D721Med (cell line): ENCODE measurements at places on chromosomes 16 and 17.

DNA sequence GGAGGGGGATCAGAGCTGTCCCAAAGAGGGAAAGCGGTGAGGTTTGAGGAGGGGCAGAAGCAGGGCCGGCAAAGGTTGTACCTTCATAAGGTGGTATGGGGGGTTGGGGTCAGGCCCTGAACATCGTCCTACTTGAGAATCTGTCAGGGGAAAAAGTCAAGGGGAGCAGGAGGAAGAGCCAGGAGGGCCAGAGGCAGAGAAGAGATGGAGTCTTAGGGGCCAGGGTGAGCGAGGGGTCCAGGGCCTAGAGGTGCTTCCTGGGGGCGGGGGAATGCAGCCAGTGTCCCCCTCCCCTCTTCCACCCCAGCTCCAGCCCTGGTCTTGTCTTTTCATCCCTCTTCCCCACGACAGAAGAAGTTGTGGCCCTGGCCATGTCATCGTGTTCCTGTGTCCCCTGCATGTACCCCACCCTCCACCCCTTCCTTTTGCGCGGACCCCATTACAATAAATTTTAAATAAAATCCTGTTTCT lies 1.3 kb upstream of the PRRT2 start:
- no peak for DNase-seq

- no peak for DNase-seq
Measured at GRCh38 chr16:10594312-10594950, 14.0 kb upstream of the EMP2 start.

GRCh38 chr17:83108709-83109108 lies 29.3 kb downstream of the METRNL start:
- DNase-seq = no peak

DNA sequence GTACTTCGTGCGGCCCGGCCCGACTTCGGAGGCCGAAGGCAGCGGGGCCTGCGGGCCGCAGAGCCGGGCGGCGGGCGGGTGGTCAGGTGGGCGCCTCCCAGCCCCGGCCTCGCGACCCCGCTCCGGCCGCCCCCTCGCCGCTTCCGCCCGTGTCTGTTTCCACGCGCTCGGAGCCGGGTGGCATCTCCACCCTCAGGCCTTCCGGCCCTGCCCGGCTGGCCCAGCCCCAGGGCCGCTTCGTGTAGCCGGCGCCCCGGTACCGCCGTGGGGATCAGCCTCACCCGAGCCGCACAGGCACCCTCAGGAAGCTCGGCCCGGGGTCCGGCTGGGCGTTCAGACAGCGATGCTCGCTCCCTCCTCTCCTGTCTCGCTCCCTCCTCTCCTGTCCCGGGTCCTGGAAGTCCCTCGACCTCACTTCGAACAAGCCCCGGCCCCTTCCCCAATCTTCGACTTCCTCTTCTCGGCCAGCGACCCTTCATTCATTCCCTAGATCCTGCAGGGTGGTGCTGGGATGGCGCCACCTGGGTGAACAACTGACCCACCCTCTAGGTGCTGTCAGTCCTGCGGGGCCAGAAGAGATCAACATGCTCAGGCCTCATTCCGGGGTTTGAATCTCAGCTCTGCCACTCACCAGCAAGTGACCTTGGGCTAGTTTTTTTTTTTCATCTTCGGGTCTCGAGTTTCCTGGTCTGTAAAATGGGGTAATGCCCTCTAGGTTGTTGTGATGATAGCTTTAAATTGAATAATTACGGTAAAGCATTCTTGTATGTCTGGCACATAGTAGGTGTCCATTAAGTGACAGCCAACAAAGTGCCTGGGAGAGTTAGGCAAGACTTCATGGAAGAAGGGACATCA lies 610 bp downstream of the VPS4A start:
- no peak for DNase-seq

DNA sequence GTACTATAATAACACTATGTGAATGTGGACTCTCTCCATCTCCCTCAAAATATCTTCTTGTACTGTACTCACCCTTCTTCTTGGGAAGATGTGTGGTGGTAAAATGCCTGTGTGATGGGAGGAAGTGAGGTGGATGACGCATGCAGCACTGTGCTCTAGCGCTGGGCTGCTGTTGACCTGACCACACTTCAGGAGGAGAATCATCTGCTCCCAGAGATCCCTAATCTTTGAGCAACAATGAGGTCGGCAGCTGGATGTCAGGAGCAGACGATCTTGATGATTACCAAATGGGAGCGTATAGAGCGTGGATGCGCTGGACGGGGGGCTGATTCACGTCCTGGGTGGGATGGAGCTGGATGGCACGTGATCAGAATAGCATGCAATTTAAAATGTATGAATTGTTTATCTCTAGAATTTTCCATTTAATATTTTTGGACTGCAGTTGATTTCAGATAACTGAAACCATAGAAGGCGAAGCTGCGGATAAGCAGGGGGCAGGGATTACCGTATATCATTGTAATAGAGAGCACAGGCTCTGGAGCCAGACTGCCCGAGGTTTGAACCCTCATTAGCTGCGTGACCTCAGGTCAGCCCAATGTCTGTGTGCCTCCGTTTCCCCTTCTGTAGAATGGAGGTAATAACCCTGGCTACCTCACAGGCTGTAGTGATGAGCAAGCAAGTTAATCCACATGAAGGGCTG lies 23.7 kb upstream of the CYLD start:
- no peak for DNase-seq

- no peak for DNase-seq
Measured at GRCh38 chr17:514584-514983, 162.0 kb upstream of the RPH3AL start.

DNA sequence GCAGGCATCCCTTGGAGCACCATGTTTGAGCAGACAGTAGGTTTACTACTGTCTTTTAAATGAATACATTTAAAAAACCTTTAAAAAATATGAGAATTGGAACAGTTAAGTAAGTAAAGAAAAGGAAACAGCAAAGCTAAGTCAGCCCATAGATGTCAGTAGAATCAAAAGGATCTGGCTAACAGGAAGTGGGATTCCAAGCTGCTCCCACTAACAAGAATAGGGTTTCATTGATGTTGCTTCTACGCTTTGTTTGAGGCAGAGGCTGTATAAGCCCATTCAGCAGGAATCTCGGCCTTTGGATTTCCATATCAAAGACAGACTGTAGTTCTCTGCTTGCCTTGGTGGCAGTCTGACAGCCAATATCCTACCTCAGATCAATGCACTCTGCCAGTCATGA lies 122.9 kb upstream of the ELAC2 start:
- no peak for DNase-seq

GRCh38 chr17:259341-259976 lies 78.0 kb upstream of the DOC2B start:
- DNase-seq = no peak

- DNase-seq = no peak
Measured at GRCh38 chr16:69327585-69328310, 2.6 kb downstream of the PDF start.

GRCh38 chr17:76789235-76789788 lies 51.4 kb downstream of the MFSD11 start:
- DNase-seq = no peak

DNA sequence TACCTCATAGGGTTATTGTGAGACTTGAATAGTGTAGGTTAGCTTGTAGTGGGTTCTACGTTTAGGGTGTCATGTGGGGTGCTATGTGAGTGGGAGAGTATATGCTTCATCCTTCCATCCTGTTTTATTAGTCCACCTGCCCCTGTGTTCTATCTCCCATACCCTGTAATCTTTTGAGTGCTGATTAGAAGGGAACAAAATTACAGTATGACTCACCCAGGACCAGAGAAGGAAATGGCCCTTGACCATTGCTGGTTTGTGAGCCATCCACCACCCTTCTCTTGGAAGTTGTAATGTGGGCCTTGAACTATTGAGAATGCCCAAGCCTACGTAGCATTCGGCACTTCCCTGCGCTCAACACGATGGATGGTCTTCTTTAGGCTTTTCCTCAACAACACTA lies 17.1 kb downstream of the SAP30BP start:
- no peak for DNase-seq

DNA sequence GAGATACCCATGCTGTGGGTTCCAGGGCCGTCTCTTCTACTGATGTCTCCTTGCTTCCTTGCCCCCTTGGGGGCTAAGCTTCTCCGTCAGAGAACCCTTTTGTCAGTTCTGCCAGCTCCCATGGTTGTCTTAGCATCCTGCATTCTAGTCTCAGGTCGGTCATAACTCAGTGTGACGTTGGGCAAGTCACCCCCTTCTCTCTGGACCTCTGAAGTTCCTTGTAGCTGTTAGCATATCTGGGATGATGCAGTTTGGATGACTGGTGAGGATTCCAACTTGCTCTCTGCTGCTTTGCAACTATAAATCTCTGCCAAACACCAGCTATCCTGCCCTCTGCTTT lies 8.9 kb upstream of the MYL4 start:
- DNase-seq = no peak

DNA sequence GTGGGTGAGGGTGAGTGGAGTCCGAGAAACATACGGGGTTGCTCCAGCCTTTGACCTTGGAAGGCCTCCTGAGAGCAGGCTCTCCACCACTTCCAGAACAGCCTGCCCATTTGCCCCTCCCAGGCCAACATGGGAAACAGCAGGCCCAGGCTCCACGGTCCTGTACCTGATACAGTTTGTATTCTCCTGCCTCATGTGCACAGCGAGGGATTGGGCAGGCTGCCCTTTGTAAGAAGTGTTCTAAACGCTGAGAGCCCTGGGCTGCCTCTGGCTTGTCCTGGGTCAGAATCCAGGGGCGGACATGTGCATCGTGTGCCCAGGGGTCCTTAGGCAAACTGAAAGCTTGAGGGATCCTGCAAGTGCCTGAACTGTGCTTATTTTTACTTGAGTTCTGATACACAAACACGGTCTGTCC lies 3.4 kb upstream of the CBX2 start:
- DNase-seq = no peak
